ENCODE measurements at places on chromosomes 7 and 10.

- no peak for DNase-seq
Measured at GRCh38 chr7:123655614-123656013, at the start of gene LMOD2. Gene LMOD2 (plus strand): TSS chr7:123655866. CDS start chr7:123655964, 98 bp downstream.

- no peak for DNase-seq
Measured at GRCh38 chr10:89078724-89079672, 88.4 kb downstream of the FAS start.

- DNase-seq: no peak
Measured at GRCh38 chr7:24656608-24657007, 83.4 kb downstream of the PALS2 start.

DNA sequence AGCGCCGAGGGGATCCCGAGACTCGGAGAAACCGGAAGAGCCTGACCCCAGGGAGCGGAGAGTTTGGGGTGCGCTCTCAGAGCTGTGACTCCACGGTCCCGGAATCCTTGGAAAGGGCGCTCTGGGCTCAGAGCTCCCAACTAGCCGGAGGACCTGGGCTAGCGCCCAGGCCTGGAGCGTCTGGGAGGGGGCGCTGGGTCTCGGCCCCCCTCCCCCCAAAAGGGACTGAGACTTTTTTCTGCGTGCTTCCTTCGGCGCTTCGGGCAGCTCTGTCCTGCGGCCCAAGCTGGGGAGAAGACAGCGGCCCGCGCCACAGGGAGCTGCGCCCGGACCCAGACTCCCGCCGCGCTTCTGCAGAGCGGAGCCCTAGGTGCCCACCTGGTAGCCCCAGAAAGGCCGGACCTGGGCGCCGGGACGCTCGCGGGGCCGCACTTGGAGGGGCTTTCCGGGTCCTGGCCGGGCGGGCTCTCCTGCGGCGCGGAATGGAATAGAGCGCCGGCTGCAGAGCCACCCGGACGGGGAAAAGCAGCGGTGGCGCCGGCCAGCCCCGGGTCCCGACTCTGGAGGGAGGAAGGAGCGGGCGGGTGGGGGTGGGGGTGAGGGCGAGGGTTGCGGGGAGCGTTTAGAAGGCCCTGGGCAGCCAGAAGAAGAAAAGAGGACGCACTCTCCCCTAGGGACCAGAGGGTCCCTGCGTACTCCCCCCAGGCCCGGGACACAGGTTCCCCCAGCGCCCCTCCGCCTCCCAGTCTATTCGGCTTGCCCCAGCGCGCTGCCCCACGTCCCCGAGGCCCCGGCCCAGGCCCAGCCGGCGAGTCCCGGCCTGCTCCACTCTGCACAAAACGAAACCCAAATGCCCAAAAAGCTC is 4.7 kb downstream of the ZNF503 start:
- no peak for DNase-seq

- peak; percentile 68 for DNase-seq
Measured at GRCh38 chr7:130071701-130072622, 1.6 kb downstream of the KLHDC10 start.

GRCh38 chr7:32579776-32580175 is 84.5 kb downstream of the AVL9 start:
- DNase-seq: no peak

GRCh38 chr10:6813856-6814255 is 233.8 kb upstream of the PRKCQ start:
- DNase-seq: no peak

- no peak for DNase-seq
Measured at GRCh38 chr10:124198871-124199270, 105.5 kb upstream of the CHST15 start.

DNA sequence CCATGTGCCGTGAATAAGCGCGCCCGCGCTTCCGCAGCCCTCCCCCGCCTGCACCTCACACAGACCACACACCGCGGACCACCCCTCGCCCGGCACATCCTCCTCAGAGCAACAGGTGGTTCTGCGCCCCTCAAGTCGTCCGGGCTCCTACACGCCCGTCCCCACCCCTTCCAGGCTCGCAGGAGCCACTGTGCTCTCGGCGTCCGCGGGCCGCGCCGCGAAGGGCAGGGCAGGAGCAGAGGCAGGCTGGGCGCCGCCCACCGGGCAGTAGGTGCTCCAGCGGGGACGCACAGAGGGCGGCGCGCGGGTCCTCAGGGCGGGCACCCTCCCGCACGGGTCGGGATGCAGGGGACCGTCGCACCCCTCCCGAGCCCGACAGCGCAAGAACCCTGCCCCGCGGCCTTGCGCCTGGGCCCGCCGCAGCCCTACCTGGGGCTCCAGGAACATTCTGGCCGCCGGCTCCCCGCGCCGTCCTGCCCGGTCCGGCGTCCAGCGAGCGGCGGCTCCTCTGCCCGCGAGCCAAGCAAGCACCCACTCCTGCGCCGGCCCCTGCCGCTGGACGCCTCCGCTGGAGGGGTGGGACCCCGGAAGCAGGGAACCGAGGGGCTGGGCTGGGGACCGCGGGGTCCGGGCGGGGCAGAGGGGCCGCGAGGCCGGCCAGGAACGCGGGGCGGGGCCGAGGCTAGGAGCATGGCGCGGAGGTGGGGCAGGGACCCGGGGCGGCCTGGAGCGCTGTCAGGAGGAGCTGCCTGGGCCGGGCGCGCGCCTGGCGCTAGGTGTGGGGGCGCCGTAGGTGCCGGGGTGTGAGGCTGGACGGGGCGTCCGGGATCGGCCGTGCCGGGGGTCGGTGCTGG is 37.4 kb downstream of the RASGEF1A start:
- no peak for DNase-seq

- DNase-seq: no peak
Measured at GRCh38 chr7:98456866-98457265, 56.0 kb upstream of the BAIAP2L1 start.

- DNase-seq: no peak
Measured at GRCh38 chr7:96993094-96993865, 12.1 kb upstream of the DLX6 start.

GRCh38 chr10:60208676-60209269 is 180.9 kb downstream of the ANK3 start:
- no peak for DNase-seq

DNA sequence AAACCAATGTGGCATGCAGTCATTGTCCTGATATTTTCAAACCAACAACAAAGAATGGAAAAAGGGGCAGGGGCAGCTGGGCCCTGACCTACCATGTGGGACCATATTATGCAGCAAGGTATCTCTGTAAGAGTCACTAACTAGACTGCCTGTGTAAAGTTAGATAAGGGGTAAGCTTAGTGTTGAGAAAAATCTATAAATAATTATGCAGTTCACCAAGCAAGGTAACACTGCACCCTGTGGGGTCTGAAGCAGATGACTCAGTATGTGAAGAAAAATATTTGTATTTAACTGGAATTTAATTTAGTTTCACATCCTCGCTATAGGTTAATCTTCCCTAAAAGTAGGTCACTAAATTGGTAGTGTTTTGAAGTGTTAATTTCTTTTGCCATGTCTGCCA is 99.3 kb downstream of the PPP1R3A start:
- DNase-seq: no peak

DNA sequence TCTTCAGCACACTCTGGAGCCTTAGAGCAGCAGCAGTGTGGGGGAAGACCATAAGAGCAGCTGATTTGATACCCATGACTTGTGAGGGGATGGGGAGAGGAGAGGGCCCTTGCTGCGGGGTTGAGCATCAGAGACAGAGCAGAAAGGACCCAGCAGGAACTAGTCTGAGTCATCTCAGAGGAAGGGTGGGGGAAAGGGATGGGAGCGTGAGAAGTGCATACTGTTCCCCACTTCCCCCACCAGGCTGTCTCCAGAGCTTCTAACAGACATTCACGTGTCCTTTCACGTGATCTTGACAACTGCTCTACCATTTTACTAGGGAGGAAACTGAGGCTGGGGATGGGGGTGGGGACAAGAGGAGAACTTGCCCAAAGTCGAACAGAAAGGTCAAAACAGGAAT is 38.7 kb downstream of the FAM241B start:
- DNase-seq: no peak

GRCh38 chr10:100006243-100006886 is 3.4 kb downstream of the DNMBP start:
- no peak for DNase-seq

- no peak for DNase-seq
Measured at GRCh38 chr10:109126016-109126415, 797.3 kb downstream of the XPNPEP1 start.

- DNase-seq: no peak
Measured at GRCh38 chr7:112252691-112253090, 46.2 kb downstream of the ZNF277 start.

GRCh38 chr10:65847436-65848230 is 1078.2 kb upstream of the LRRTM3 start:
- DNase-seq: no peak

GRCh38 chr7:80225361-80225760 is 90.7 kb downstream of the GNAI1 start:
- no peak for DNase-seq

DNA sequence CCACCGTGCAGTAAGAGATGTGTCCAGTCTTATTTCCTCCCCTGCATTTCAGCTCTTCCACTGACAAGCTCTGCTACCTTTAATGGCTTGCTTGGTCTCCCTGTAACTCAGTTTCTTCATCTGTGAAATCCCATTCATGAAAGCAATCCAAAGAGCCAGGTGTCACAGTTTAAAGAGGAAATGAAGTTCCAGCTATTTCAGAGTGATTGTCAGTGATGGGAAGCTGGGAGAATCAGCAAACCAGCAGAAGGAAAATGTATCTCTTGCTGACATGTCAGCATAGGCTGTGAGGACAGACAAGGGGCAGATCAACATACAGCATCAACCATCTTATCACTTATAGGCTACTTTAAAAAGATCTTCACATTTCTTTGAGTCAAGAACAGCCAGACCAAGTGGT is 445.3 kb downstream of the ADRA2A start:
- DNase-seq: no peak

All from amygdala (tissue), 56 donors.